ENCODE measurements at places on chromosomes 6 and 20. TPM values are rescaled to one million over a fixed set of nuclear protein-coding genes. Genes with fewer than 3 reads are reported as not detected.

SLC26A8 gene
- 0.13 TPM for total RNA-seq

PLCB1 gene
- 7.3 TPM for total RNA-seq

TNFRSF6B gene
- total RNA-seq, result not detected

GRCh38 chr20:64245746-64246595 lies 9.6 kb upstream of the PCMTD2 start:
- no peak for DNase-seq

- no peak for DNase-seq
Observed at GRCh38 chr6:160253292-160253691, 5.3 kb downstream of the SLC22A2 start.

DNA sequence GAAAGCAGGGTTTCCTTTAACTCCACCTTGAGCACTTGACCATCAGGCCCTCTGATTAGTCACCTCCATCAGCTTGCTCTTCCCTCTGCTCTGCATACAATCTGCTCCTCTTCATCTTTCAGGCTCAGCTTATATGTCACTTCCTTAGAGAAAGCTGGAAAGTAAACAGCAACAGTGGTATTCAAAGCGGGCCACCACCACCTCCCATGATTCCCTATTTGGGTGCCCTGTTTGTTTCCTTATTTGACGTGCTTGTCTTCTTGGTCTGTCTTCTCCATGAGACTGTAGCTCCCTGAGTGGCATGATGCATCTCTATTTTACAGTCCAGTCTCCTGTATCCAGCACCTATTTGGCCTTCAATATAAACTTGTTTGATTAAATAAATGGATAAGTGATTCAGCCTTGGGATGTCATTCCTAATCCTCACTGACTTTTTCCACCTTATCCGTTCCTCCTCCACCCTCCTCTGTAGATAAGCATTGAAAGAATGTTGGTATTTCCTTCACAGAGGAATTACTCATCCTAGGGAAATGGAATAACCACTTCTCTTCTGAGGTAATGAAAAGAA lies 102.8 kb upstream of the SGK1 start:
- DNase-seq, result no peak

GRCh38 chr6:135411339-135411738 lies 86.2 kb downstream of the AHI1 start:
- no peak for DNase-seq

DNA sequence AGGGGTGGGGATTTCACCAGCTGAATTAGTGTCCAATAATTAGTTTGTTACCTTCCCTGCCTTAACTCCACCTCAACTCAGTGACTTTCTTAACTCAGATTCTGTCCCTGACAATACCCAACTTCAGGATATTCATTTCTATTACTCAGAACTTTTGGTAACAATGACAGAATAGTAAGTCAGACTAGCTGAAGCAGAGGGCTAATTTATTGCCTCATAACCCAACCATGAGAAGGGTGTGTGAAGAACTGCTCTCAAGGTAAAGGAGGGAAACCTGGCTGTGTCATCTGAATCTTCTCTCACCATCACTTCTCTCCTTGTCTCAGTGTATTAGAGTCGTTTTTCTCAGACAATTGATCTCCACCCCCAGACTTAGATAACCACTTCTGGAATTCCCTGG lies 1.2 kb upstream of the PI3 start:
- DNase-seq, result no peak

GRCh38 chr6:79941489-79942151 lies 5.7 kb downstream of the ELOVL4 start:
- no peak for DNase-seq

DNA sequence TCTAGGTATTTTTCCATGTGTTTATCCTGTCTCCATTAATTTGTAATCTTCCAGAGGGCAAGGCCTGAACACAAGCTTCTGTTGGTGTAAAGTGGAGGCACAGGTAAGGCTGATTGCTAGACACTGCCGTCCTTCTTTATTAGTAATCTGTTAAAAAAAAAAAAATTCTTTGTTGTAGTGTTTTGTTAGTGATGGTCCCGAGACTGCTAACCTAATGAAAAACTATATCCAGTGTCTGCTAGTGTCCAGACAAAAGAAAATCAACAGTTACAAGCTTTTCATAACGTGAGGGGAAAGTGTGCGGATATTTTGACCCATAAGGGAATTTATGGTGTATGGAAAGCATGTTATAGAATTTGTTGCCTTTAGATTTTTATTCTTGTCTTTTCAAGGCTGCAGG lies 4.2 kb upstream of the HIVEP1 start:
- DNase-seq, result no peak

DNA sequence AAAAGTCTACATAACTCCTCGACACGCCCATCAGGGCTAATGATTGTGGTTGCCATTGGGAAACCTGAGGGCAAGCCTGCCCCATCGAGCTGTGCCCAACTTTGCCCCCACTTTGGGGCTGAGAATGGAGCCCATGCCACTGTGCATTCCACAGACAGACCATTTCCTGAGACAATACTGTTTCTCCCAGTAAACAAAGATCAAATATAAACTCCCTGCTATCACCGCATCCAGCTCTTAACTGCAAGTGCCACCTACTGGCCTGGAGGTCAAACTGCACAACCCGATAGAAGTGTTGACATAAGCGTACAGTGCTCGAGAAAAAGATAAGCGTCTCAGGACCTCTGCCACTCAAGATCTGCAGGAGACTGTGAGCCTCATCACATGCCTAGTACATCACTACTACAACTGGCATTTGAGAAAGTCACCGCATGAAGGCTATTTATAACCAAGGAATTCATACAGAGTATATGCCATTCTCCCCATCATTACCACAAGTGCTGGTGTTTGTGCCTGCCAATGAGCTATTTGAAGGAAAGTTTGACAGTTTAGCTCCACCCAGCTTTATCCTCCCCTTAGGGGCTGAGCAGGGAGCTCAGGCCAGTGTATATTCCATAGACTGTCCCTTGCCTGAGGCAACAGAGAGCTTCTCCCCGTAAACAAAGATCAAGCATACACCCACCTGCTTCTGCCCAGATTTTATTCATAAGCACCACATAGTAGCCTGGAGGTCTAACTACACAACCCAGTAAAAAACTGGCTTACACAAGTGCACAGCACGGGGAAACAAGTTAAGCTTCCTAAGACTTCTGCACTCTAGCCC lies 4.5 kb upstream of the DEFB126 start:
- no peak for DNase-seq

- DNase-seq, result no peak
Observed at GRCh38 chr6:474453-475185, 83.1 kb downstream of the IRF4 start.

GRCh38 chr6:111329882-111330633 lies 153.0 kb downstream of the REV3L start:
- no peak for DNase-seq

DNA sequence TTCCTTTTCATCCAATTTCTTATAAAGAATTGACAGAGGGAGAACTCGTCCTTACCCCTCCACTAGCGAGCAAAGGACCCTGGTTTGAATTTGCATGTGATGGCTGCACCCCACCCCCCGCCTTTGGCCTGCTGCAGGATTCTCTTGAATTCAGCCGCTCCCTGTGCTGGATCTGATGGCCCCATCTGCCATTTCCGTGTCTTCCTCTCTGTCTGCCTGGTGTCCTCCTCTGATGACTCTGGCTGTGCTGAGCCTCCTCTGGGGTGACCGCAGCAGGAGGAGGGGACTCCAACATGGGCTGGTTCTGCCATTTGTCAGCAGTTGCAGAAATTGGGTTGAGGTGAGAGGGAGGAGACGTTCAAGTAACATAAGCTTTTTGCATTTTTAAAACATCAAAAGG lies 188.8 kb downstream of the DLL1 start:
- no peak for DNase-seq

- no peak for DNase-seq
Observed at GRCh38 chr6:30940361-30940986, at the start of gene MUCL3. TSS of gene MUCL3 (plus strand) at chr6:30940973. CDS start at chr6:30941000, 27 bp downstream.

DNA sequence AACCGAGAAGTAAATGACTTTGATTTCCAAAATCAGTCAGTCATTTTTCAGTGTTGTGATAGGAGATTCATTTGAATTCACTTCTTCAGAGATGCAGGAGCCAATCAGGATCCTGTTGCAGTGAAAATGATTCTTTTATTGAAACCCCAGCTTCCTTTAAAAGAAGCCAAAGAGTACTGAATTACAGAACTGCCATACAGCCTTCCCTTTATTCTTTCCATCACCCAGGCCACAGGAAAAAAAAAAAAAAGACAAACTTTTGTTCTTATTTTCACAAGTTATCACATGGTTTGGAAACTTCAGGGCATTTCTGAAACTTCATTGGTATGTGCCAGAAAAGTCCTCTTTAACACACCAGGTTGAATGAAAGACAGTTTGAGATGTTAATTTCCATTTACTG lies 1.8 kb upstream of the CARMIL1 start:
- DNase-seq, result no peak

DNA sequence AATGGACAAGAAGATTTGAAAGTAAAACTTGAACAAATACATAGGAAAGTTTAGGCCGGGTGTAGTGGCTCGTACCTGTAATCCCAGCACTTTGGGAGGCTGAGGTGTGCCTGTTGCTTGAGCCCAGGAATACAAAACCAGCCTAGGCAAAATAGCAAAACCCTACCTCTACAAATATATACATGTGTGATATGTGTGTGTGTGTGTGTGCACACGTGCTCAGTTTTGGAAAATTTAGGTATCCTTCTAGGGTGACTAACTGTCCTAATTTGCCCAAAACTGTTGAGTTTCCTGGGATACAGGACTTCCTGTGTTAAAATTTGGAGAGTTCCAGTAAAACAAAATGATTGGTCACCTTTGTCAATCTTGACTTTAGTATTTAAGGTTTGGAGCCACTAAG lies 503.2 kb downstream of the PKHD1 start:
- no peak for DNase-seq

All from cardiac septum (tissue), 1 donor.